Activated B cell treated with CpG ODN at 0.5 μM for 24 hours (primary cell): ENCODE measurements at places on chromosomes 7 and 10. TPM values are rescaled to one million over a fixed set of nuclear protein-coding genes. Genes with fewer than 3 reads are reported as not detected.

The CYP3A4 gene
- not detected in 2 replicates for total RNA-seq

- H3K27me3 ChIP-seq, result no peaks in the 10 kb centered on the region
- H3K4me3 ChIP-seq, result no peak overlapping the region
- H3K36me3 ChIP-seq, result peaks cover 54% of the 10 kb centered on the region
These were observed 27.7 kb downstream of the BCCIP start for GRCh38 chr10:125850766-125851731.

GRCh38 chr10:86226016-86226415 lies 140.6 kb downstream of the GRID1 start:
- no peak for DNase-seq
- H3K4me1 ChIP-seq, result no peaks in the 10 kb centered on the region
- H3K36me3 ChIP-seq, result no peaks in the 10 kb centered on the region

DNA sequence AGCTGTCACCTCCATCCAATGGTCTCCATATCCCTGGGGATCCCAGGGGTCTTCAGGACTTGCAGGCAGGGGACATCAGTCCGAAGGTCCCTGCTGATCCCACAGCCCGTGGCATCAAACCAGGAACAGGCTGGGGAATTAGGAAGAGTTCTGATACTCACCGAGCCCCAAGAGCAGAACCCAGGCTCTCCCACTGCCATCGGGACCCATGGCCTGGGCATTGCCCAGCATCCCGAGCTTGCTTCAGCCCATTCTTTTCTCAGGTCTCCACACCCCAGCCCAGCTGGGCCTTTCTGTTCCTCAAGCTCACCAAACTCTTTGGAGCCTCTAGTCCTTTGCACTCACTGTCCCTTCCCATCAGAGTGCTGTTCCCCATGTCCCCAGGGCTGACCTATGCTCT lies 280.9 kb downstream of the GRID1 start:
- H3K4me3 ChIP-seq, result no peak overlapping the region
- H3K36me3 ChIP-seq, result no peaks in the 10 kb centered on the region
- no peaks in the 10 kb centered on the region for H3K4me1 ChIP-seq
- no peak for DNase-seq

GRCh38 chr7:156935250-156935649 lies 14.3 kb upstream of the NOM1 start:
- H3K4me1 ChIP-seq, result no peaks in the 10 kb centered on the region
- no peak for DNase-seq
- no peak overlapping the region for H3K27ac ChIP-seq
- H3K4me3 ChIP-seq, result no peak overlapping the region

DNA sequence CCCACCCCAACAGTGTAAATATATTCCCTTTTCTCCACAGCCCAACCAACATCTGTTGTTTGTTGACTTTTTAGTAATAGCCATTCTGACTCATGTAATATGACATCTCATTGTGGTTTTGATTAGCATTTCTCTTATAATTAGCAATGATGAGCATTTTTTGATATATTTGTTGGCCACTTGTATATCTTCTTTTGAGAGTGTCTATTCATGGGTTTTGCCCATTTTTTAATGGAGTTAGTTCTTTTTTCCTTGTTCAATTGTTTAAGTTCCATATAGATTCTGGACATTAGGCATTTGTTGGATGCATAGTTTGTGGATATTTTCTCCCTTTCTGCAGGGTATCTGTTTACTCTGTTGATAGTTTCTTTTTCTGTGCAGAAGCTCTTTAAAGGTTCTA lies 340.1 kb downstream of the NXPH1 start:
- no peak for DNase-seq
- no peak overlapping the region for H3K27ac ChIP-seq
- no peak overlapping the region for H3K4me3 ChIP-seq
- no peaks in the 10 kb centered on the region for H3K36me3 ChIP-seq
- H3K4me1 ChIP-seq, result no peaks in the 10 kb centered on the region
